ENCODE measurements at places on chromosomes 2 and 18. TPM values are rescaled to one million over a fixed set of nuclear protein-coding genes. Genes with fewer than 3 reads are reported as not detected.

DNA sequence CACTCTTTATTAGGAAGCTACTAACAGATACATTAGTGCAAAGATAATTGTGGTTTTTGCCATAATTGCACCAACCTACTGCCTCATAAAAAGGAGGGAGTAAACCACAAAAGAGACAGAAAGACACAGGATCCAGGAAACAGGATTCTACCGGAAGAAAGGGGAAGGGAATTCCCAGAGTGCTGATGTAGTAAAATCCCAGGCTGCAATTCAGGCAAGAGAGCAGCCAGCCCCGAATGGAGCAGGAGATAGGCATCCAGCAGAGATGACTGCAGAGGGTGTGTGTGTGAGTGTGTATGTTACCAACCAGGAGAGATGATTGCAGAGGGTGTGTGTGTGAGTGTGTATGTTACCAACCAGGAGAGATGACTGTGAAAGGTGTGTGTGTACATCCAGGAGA lies 84.4 kb downstream of the KCNS3 start:
- DNase-seq, result no peak

GRCh38 chr18:58175786-58176176 lies 131.8 kb downstream of the NEDD4L start:
- DNase-seq, result no peak

The UGGT1 gene
- polyA plus RNA-seq, result 37.2 TPM

The SALL3 gene
- 11.6 TPM for polyA plus RNA-seq

The RNF25 gene
- 46.4 TPM for polyA plus RNA-seq

The HSPE1 gene
- polyA plus RNA-seq, result 253 TPM

DNA sequence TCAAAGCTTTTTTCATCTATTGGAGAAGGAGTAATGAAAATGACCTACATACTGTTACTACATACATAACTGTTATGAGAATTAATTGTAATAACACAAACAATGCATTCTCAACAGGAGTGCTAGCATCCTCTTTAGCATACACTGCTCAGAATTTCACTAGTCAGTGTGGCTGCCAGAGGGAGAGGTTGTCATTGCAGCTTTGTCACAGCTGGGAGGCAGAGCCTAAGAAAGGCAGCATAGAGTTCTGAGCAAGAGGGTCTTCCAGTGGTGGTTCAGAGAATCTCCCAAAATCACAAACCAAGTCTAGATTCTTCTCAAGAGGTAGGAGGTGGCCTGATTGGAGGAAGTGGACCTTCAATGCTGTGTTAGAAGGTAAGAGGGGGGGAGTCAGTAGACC lies 286.7 kb upstream of the CYRIA start:
- DNase-seq, result no peak

DNA sequence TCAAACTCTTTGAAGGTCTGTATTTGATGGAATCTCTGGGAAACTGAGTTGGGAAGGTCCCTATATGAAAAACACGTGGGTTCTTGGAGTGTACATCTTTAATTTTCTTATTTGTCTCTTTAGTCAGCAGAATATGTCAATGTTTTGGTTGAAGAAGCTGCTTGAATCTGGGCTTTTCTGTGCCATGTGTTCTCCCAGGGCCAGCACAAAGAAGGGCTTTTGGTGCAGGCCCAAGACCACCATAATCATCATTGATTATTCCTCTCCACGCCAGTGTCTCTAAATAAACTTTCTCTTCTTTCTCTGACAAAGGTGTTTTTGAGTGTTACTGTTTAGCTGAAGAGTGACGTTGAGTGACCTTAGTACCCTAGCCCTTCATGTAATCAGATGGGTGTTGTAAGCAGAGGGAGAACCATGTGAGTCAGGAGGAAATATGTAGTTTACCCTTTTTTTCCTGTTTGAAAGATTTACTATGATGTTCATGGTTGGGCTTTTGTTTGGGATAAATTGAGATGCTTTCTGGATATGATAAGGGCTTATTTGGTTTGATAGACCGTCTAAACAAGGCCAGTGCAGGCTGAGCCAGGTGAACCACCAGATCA lies 11.6 kb upstream of the TNP1 start:
- DNase-seq, result no peak

The CYBRD1 gene
- polyA plus RNA-seq, result 47.2 TPM

GRCh38 chr2:31337197-31337596 lies 77.3 kb downstream of the XDH start:
- no peak for DNase-seq

The GPBAR1 gene
- polyA plus RNA-seq, result 2.3 TPM

- DNase-seq, result no peak
These were observed 120.0 kb upstream of the SCN7A start for GRCh38 chr2:166614029-166614428.

The NCKAP1 gene
- polyA plus RNA-seq, result 144 TPM

GRCh38 chr2:43367012-43367782 lies 140.8 kb upstream of the ZFP36L2 start:
- DNase-seq, result no peak

GRCh38 chr2:150222379-150222778 lies 265.1 kb downstream of the RND3 start:
- DNase-seq, result no peak

GRCh38 chr18:73791081-73791480 lies 356.6 kb downstream of the FBXO15 start:
- DNase-seq, result no peak

The SIGLEC15 gene
- 0.66 TPM for polyA plus RNA-seq

DNA sequence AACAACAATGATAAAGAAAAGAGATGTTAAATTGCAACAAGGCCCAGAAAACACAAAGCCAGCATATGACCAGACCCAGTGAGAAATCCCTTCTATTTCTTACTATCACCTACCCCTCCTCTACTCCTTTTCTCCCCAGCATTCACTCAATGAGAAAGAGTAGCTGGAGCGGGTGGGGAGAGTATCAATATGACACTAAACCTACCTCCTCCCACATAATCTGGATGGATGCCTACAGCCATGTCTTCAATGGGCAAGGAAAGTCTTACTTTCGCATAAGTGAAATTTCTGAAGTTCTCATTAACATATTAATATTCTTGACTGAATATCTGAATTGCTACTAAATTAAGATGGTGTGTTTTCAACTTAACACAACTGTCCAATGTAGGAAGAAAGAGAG lies 78.2 kb downstream of the AFF3 start:
- no peak for DNase-seq

The ERFE gene
- 6.0 TPM for polyA plus RNA-seq

The KLHL29 gene
- polyA plus RNA-seq, result 11.9 TPM

DNA sequence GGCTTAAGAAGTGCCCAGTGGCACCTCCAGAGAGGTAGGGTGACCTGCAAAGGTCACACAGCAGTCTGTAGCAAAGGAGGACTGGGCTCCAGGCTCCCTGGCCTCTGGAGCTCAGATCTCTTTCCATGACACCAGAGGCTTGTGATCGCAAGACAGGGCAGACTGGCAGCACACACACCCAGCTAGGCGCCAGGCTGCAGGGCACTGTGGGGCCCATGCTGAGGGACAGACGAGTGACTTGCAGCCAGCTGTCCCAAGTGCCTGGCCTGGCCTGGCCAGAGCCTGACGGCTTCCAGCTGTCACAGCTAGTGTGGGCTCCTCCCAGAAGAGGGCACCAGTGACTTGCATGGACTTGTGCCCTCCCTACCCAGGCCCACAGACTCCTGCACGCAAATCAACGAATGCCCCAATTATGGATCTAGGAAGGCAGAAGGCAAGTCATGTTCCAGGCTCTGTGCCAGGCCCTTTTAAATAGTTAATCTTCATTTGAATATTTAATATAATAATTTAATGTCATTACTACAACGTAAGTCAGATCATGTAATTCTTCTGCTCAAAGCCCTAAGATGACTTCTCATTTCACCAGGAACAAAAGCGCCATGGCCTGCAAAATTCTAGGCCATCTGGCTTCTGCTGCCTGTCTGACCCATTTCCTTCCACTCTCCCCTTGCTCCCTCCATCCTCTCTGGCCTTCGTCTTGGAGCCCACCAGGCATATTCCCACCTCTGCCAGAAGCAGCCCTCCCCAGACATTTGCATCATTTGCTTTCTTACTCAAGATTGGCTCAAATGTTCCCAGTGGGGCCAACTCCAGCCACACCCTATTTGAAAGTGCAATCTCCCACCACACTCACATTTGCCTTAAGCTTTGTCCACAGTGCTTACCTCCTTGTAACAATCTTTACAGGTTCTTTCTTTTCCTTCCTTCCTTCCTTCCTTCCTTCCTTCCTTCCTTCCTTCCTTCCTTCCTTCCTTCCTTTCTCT lies 3.7 kb upstream of the SPEG start:
- DNase-seq, result no peak

The PSMA8 gene
- not detected for polyA plus RNA-seq

- DNase-seq, result no peak
These were observed 61.3 kb upstream of the PGAP1 start for GRCh38 chr2:196987649-196988364.

GRCh38 chr2:100893392-100894104 lies 73.6 kb downstream of the NPAS2 start:
- no peak for DNase-seq

GRCh38 chr2:23377771-23378170 lies 7.2 kb upstream of the KLHL29 start:
- no peak for DNase-seq

The C1QL2 gene
- not detected for polyA plus RNA-seq

The MROH2A gene
- polyA plus RNA-seq, result 0.20 TPM

The ZEB2 gene
- polyA plus RNA-seq, result 144 TPM

The ZDBF2 gene
- 12.9 TPM for polyA plus RNA-seq

GRCh38 chr2:96148410-96149217 lies 3.4 kb upstream of the DUSP2 start:
- DNase-seq, result peak; percentile 58

The ZC3H6 gene
- 6.3 TPM for polyA plus RNA-seq

The HOXD10 gene
- polyA plus RNA-seq, result 170 TPM

The TNFRSF11A gene
- polyA plus RNA-seq, result 1.9 TPM

The B3GNT7 gene
- 3.3 TPM for polyA plus RNA-seq

DNA sequence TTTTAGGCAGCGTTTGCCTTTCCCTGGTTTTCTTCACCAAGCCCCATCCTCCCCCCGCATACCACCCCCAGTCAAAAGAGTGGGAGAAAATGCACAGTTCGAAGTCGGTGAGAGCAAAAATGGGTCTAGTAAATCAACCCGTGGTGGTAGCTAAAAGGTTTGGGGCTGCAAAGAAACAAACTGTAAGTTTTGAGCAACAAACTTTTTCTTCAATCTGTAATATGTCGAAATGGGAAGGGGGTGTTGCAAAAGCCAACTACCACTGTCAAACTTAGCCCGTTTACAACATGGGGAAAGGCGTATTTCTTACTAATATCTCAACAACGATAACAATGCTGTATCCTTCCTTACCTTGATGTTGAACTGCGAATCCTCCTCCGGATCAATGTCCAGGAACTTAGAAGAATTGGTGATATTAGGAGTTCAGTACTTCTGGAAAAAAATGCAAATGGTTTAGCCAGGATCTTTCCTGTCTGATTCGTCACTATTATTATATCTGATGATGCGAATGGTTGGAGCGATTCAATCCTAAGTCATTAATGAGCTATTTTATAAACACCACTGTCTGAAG lies 2.4 kb upstream of the SATB2 start:
- no peak for DNase-seq

Data from right renal pelvis (tissue), 4 donors.